Putamen (tissue), 1 donor: ENCODE measurements at places on chromosomes 5 and 9.

- DNase-seq: no peak
Measured at GRCh38 chr5:124459984-124460383, 286.5 kb downstream of the ZNF608 start.

DNA sequence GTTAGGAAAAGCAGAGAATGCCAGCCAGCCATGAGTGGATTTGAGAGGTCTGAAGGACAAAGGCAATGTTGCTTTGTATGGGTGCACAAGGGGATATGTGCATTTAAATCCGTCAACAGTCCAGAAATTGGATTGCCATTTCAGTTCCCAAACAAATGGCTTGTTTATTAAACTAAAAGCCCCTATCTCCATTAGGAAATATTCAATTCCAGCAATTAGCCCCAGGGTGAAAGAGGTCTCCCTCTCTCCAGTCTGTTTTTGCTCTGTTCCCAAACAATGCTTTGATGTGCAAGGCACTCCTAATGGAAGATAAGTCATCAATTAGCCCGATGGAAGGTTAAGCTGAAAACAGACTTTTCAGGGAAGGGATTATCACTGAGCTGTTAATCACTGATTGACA is 101.3 kb downstream of the C9orf152 start:
- no peak for DNase-seq

DNA sequence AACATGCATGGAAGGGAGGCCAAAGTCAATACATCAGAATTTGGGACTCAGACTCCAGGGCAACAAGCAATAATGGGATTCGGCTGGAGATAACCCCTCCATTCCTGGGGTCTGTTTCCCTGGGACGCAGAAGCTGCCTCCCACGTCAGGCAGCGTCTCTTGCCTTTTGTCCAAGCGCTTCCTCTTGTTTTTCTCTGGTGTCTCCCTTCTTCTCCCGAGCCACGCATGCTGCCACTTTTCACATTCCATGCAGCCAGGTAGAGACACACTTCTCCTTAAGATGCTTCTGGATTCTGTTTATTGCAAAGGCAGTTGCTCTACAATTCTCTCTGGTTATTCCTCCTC is 267.3 kb downstream of the AOPEP start:
- DNase-seq: no peak

DNA sequence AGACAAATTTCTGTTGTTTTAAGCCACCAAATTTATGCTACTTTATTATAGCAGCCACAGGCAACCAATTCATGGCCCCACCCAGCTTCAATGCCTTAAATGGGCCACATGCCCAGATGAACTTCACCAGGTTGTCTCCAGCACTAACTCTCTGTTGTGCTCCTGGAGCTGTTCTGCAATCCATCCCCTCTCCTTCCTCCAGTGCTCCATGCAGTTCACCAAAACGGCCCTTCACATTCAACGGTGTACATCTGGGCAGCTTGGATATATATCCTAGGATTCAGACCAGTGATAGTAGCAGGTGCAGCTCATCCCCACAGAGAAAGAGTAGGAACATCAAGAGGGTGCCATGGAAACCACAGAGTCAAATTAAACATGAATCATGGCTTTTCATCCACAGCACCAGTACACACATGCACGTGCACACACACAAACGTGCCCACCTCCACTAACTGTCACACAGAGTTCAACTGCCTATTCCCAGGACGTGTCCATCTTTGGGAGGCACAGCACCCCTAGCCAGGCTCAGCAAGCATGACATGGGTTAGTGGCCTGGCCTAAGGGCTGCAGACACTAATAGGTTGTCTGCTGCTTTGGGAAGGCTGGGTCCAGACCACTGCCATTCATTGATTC is 134.5 kb downstream of the MED10 start:
- DNase-seq: no peak

GRCh38 chr5:7361593-7361992 is 34.3 kb upstream of the ADCY2 start:
- no peak for DNase-seq
